Retina (tissue), 1 donor: ENCODE measurements at places on chromosomes 5 and 9.
A peak's percentile ranks its signal among the peaks of the same experiment; 100 is the strongest.

- no peak for DNase-seq
Measured at GRCh38 chr9:92146610-92147009, 31.4 kb upstream of the SPTLC1 start.

- DNase-seq: no peak
Measured at GRCh38 chr5:141490271-141490670, 1.4 kb downstream of the PCDHGC5 start.

- no peak for DNase-seq
Measured at GRCh38 chr9:18903450-18903849, 129.6 kb downstream of the SAXO1 start.

GRCh38 chr9:3862561-3862960 is 336.8 kb upstream of the RFX3 start:
- DNase-seq: no peak

DNA sequence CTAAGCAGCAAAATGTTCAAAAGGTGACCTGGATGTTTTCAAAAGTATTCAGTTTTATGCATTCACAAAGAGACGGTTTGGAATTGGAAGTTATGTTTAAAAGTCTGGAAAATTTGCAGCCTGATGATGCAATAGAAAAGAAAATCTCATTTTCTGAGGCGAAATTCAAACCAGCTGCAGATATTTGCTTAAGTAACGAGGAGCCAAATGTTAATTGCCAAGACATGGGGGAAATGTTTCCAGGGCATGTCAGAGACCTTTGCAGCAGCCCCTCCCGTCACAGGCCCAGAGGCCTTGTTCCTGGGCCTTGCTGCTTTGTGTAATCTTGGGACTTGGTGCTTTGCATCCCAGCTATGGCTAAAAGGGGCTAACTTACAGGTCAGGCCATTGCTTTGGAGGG is 228.2 kb downstream of the MAN2A1 start:
- DNase-seq: no peak

DNA sequence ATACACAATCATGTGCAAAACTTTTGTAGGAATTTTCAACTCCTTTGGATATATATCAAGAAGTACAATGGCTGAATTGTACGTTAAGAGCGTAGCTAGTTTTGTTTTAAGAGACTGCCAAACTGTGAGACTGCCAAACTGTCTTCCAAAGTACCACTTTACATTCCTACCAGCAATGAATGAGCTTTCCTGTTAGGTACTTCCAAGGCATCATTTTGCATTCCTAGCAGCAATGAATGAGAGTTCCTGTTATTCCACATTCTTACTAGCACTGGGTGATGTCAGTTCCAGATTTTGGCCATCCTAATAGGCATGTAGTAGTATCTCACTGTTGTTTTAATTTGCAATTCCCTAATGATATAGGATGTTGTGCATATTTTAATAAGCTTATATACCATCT is 219.3 kb downstream of the KCNN2 start:
- no peak for DNase-seq

DNA sequence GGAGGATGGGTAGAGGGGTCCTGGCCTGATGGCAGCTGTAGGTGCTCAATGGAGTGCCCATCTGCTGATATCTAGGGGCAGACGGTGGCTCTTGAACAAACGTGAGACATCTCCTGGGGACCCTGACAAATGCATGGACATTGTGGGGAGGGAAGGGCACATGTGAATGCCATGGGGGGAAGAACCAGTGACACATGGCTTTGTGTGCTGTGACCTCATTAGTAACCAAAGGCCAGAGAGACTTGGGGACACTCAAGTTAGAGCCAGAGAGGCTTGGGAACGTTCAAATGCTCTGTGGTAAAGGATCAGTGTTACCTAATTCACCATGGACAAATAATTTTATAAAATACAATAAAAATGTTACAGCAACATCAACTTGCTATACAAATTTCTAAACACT is 151.8 kb downstream of the ESM1 start:
- DNase-seq: no peak

GRCh38 chr5:25891691-25892090 is 1146.7 kb downstream of the CDH9 start:
- DNase-seq: no peak

DNA sequence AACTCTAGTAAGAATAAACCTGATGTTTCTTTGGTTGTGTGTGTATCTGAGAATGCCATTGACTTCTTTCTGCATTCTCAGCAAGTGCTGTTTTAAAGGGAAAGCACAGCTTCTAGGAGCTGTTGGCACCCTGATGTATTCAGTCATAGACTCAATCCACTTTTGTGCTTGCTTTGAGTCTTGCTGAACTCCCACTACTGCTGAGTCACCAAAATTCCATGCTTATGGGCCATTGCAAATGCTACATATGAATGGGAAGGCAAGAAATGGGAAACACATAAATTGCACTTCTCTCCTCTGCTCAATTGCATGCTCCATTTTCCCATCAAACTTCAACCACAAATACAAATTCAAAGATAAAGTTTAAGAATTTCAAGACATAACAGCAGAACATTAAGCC is 9.8 kb upstream of the FTMT start:
- no peak for DNase-seq

DNA sequence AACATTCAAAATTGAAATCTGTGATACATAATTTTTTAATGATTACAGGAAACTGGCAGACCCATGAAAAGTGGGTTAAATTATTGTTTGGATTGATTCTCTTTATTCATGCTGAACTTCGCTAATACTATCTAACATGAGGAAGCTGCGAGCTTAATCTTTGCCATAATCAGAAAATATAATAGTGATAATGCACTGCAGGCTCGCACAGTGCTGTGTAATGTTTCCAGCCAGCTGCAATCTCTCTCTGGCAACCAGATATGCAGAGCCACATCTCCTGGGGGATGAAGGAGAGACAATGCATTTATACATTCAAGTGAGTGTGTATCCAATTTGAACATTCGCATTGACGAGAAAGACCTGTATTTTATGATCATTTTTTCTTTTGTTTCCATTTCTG is 669.7 kb upstream of the RGMB start:
- DNase-seq: no peak

- DNase-seq: no peak
Measured at GRCh38 chr5:180950291-180950949, 38.2 kb upstream of the BTNL3 start.

GRCh38 chr5:138538943-138539627 is 4.0 kb downstream of the ETF1 start:
- DNase-seq: no peak

- peak; percentile 72 for DNase-seq
Measured at GRCh38 chr5:137146402-137146890, 352.7 kb downstream of the SPOCK1 start.

- DNase-seq: no peak
Measured at GRCh38 chr5:164967354-164967753, 1461.9 kb downstream of the MAT2B start.

DNA sequence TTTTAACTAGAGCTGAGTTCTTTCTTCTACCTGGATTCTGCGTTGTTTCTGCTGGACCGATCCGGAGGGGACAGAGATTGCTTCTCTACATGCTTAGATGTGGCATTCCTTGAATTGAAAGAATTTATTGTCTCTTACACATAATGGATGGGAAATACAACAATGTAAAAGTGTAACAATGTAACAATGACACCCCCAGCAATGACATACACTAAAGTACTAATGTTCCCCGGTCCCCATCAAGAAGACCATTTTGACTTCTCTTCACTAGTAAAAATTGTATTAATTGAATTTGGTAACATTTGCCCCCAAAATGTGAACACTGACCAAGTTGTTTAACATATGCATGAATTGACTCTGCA is 760.2 kb downstream of the TAF11L14 start:
- no peak for DNase-seq

- no peak for DNase-seq
Measured at GRCh38 chr9:87564111-87564510, 66.4 kb downstream of the DAPK1 start.

- DNase-seq: no peak
Measured at GRCh38 chr5:95087816-95088317, 197.0 kb downstream of the MCTP1 start.

- no peak for DNase-seq
Measured at GRCh38 chr5:173029499-173029921, 26.6 kb upstream of the CREBRF start.

DNA sequence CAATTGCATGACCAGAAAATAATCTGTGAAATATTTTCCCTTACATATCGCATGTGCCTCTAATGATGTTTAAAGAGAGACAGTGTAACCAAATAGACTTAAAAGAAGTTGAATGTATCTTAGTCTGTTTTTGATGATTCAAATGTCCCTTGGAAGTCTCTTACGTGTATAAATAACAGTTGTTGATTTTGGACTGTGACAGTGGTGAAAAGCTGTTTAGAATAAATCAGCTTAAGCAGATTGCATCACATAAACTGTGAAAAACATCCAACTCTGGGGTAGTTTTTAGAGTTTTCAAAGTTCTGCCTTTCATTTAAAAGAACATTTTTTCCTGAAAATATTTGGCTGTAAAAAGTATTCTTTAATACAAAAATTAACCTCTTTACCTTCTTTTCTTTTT is 301.1 kb downstream of the PRR16 start:
- DNase-seq: no peak

GRCh38 chr9:131813116-131813515 is 73.2 kb upstream of the RAPGEF1 start:
- DNase-seq: no peak

GRCh38 chr5:14134083-14134482 is 9.1 kb upstream of the TRIO start:
- no peak for DNase-seq

DNA sequence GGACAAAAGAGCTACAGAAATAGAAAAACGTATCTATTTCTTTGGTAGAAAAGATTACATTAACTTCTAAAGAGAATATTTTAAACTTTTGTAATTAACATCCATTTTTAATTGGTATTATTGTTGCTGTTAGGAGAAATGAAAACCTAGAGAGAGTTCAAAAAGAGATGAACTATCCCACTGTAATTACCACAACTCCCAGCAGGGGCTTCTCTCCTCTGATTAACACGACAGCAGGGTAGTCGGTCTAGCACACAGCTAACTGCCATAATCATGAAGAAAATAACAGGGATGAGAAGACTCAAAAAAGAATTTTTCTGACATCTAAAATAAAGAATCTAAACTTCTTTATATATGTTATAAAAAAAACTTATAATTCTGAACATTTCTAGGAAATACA is 86.2 kb upstream of the CDH9 start:
- DNase-seq: no peak

GRCh38 chr9:113255438-113255837 is 19.9 kb downstream of the CDC26 start:
- DNase-seq: no peak

GRCh38 chr5:154917757-154918156 is 20.3 kb downstream of the GEMIN5 start:
- no peak for DNase-seq

DNA sequence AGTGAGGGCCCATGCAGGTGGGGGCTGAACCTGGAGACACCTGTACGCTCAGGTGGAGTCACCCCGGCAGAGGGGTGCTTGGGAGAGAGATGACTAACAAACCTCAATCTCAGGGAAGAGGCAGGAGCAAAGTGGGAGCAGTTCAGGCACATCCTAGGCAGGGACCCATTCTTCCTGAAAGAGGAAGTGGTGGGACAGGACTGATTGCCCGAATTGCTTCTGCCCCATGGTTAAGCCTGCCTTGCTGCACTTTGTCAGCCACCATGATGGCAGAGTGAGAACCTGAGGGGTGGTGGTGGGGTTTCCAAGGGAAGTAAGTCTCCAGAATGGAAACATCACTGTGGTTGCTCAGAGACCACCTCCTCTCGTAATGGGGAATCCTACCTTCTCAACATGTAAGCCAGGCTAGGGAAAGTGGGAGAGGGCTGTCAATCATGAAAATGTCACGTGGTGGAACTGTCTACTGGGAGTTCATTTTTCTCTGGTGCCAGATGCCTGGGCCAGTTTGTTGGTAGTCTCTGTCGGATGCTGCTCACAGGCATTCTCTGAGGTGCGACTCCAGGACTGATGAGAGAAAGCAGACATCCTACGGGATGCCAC is 150.4 kb downstream of the HSPA4 start:
- no peak for DNase-seq

DNA sequence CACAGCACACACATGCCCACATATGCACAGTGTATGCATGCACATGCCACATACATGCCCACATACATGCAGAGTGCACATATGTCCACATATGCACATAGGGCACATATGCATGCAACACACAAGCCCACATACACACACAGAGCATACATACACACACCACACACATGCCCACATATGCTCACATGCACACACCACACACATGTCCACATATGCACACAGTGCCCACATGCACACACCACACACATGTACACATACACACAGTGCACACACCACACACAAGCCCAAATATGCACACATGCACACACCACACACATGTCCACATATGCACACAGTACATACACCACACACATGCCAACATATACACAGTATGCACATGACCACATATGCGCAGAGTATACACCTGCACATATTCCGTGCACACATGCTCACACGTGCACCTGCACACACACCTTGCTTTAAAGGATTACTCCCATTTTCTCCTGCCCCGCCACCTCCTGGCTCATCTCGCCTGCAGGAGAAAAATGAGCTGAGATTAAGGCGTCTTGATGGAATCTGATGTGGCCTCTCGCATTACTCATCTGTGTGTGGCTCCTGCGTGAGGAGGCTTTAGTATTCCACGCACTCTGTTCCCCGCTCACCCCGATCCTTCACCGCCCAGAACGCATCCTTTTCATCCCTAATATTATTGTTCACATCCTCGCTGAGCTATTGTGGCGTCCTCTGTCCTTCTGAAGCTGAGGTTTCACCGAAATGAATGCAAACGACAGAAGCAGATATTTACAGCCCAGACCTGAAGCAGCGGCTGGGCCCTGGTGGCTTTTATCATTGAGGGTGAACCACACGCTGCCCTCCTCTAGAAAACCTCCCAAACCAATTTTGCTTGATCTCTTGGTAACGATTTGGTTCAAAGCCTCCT is 182.7 kb downstream of the OLFM1 start:
- no peak for DNase-seq

DNA sequence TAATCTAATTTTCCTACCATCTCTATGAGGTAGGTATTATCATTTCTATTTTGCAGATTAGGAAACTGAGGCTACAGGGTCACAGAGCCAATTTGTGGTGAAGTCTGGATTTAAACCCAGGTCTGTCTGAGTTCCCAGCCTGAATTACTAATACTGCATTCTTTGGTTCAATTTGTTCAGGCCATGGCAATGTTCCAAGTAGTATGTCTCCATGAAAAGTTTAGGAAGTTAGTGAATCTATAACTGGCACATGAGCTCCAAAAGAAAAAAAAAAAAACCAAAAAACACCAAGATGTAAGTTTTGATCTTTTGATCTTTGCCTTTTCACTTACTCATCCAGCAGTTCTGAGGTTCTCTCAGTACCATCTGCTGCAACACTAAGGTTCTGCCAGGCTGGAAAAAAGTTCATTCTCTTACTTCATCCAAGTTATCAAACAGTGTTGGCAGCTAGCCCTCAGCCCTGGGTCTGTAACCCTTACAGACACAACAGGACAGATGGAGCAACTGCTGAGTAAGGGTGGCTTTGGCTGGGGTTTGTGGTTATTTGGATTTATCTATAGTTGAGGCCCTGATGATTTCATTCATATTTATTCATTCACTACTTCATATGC is 4.4 kb upstream of the TMEM268 start:
- no peak for DNase-seq
